HT-29 (cell line): ENCODE measurements at places on chromosomes 2 and 18. TPM values are rescaled to one million over a fixed set of nuclear protein-coding genes. Genes with fewer than 3 reads are reported as not detected.

The WDPCP gene
- total RNA-seq = 3.0 and 4.8 TPM in 2 replicates

The ELOA2 gene
- total RNA-seq = not detected in 2 replicates

The HOXD3 gene
- not detected in 2 replicates for total RNA-seq

The AOX1 gene
- total RNA-seq = not detected in 2 replicates

The TPO gene
- 0.41 and 1.4 TPM in 2 replicates for total RNA-seq

The UPP2 gene
- not detected in 2 replicates for total RNA-seq

The KCNE4 gene
- not detected in 2 replicates for total RNA-seq

The PJVK gene
- 0.23 and 0.26 TPM in 2 replicates for total RNA-seq

The REEP1 gene
- 0.13 TPM in 1 of 2 replicates, not detected in the other for total RNA-seq

The FAM124B gene
- not detected in 2 replicates for total RNA-seq

The IL37 gene
- not detected in 2 replicates for total RNA-seq

The TTN gene
- total RNA-seq = under 0.01 TPM in 2 replicates

The MOCOS gene
- total RNA-seq = 5.9 and 6.2 TPM in 2 replicates

The UGT1A10 gene
- 140 and 150 TPM in 2 replicates for total RNA-seq

The DPP10 gene
- total RNA-seq = not detected in 2 replicates

The DIPK1C gene
- total RNA-seq = 0.05 TPM in 1 of 2 replicates, not detected in the other

The POTEI gene
- total RNA-seq = 0.05 and 0.08 TPM in 2 replicates

The LRATD1 gene
- 0.69 and 1.1 TPM in 2 replicates for total RNA-seq

The UGT1A4 gene
- total RNA-seq = 3.4 and 3.9 TPM in 2 replicates

The ILKAP gene
- 27.5 and 28.1 TPM in 2 replicates for total RNA-seq

The INHBB gene
- not detected in 2 replicates for total RNA-seq

The PLEKHH2 gene
- 1.5 and 3.8 TPM in 2 replicates for total RNA-seq

The SPHKAP gene
- total RNA-seq = not detected in 2 replicates

The MAP3K19 gene
- total RNA-seq = not detected in 2 replicates

The ADGRF3 gene
- total RNA-seq = 0.16 and 0.28 TPM in 2 replicates

The C1GALT1C1L gene
- total RNA-seq = 0.78 and 1.4 TPM in 2 replicates

The CHST10 gene
- not detected in 2 replicates for total RNA-seq

The PTPN2 gene
- 22.1 and 27.7 TPM in 2 replicates for total RNA-seq

The VWA3B gene
- not detected in 2 replicates for total RNA-seq

The GAD1 gene
- total RNA-seq = 22.6 and 29.8 TPM in 2 replicates

The CFAP221 gene
- 0.39 TPM in 1 of 2 replicates, not detected in the other for total RNA-seq

The UBXN2A gene
- 2.8 and 4.7 TPM in 2 replicates for total RNA-seq

The PLGLB2 gene
- not detected in 2 replicates for total RNA-seq

The RPRM gene
- 2.0 and 2.4 TPM in 2 replicates for total RNA-seq

The GKN2 gene
- not detected in 2 replicates for total RNA-seq

The DSC3 gene
- 0.03 TPM in 1 of 2 replicates, not detected in the other for total RNA-seq

The COL4A3 gene
- total RNA-seq = not detected in 2 replicates

The LDLRAD4 gene
- total RNA-seq = 1.7 and 3.6 TPM in 2 replicates

The IL36A gene
- not detected in 2 replicates for total RNA-seq

The KLHL41 gene
- not detected in 2 replicates for total RNA-seq

The CPLX4 gene
- not detected in 2 replicates for total RNA-seq

The ATRAID gene
- 75.0 and 86.6 TPM in 2 replicates for total RNA-seq

The GKN1 gene
- not detected in 2 replicates for total RNA-seq

The TSPYL6 gene
- total RNA-seq = 0.13 TPM in 1 of 2 replicates, not detected in the other

The CXXC1 gene
- 26.3 and 43.3 TPM in 2 replicates for total RNA-seq

The ALLC gene
- total RNA-seq = not detected in 2 replicates

The HJURP gene
- total RNA-seq = 25.8 and 28.4 TPM in 2 replicates

The MDH1B gene
- 0.44 TPM in 1 of 2 replicates, not detected in the other for total RNA-seq

The CREG2 gene
- not detected in 2 replicates for total RNA-seq

The MPP4 gene
- not detected in 2 replicates for total RNA-seq

The NEU2 gene
- total RNA-seq = not detected in 2 replicates
